ENCODE measurements at places on chromosomes 12 and 14.
A peak's percentile ranks its signal among the peaks of the same experiment; 100 is the strongest.

DNA sequence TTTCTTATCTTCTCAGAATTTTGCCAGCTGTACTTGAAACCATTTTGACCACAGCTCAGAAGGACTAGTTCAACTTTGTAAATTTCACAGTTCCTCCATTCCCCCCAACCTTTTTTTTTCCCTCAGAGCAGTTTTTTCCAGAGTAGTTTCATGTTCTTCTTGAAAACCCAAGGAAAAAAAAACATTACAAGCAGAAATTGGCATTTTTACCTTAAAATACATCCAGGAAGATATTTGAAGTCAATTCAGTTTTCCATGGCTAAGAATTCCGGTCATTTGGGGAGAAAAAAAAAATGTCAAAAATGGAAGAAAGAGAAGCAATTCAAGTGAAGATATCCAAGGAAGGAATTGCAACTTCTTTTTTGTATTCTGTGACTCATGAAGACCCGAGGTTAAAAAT is 39.5 kb downstream of the SYNE2 start:
- DNase-seq, result no peak

DNA sequence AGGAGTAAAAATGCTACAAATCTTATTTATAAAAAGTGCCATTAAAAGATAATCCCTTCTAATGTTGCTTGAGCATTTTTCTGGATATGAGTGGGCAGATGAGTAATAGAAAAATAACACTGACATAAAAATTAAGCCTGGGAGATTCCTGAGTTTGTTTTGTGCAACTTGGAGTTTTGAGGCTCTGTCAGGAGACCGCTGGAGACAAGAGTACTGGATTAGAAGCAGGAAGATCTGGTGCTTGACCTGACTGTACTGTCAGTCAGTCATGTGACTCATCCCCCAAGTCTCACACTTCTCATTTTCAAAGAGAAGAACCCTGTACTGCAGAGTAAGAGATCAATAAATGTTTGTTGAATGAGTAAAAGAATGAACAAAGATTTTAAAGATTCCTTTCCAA is 29.4 kb downstream of the ANO4 start:
- DNase-seq, result no peak

- DNase-seq, result no peak
Measured at GRCh38 chr14:96863327-96863985, 66.3 kb downstream of the VRK1 start.

DNA sequence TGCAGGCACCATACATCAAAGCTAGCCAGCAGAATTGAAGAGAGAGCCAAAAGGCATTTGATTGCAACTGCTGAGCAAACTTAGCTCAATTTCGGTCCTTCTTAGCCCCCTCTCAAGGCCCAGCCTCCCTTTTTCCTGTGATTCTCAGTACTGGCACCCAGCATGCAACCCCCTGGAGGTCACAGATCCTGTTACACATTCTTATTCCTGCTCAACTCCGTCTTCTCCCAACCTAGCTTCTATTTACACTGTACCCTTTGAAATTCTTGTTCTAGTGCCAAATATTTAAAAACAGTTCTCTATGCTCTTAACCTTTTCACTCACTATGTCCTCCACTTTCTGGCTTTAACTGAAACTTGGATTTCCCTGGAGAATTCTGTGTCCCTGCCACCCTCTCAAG is 131.3 kb upstream of the CPSF6 start:
- no peak for DNase-seq

DNA sequence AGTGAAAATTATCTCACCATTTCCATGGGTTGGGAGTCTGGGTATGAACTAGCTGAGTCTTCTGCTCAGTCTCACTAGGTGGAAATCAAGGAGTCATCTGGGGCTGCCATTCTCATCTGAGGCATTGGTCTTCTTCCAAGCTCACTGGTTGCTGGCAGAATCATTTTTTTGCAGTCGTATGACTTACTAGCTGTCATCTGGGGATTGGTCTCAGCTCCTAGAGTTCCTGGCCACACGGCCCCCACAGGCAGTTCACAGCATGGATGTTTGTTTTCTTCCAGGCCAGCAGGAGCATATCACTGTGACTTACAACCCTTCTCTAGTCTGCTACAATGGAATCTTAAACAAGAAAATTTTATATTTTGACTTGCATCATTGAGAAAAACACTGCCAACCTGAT is 18.6 kb upstream of the OR10AD1 start:
- DNase-seq, result no peak

DNA sequence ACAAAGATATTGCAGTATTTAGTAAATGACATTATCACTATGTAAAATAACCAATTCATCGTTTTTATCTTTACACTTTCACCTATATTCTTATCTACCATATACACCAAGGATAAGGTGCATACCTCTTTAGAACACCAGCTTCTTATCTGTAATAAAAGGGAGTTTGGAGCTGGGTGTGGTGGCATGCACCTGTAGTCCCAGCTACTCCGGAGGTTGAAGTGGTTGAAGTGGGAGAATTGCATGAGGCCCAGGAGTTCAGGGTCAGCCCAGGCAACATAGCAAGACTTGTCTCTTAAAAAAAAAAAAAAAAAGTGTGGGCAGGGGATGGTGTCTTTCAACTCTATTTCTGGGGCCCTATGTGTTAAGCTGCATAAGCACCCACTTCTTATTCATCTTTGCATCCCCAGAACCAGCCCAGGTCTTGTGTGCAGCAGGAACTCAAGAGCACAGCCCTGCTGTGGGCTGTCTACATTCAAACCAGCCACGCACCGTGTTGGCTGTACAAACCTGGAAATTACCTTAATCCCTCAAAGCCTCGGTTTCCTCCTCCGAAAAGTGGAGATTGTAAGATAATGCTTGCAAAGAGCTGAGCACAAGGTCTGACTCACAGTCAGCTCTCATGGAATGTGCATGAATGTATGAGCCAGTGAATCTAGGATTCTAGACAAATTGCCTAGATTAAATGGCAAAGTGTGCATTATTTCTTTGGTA is 256.6 kb upstream of the FOXN3 start:
- no peak for DNase-seq

DNA sequence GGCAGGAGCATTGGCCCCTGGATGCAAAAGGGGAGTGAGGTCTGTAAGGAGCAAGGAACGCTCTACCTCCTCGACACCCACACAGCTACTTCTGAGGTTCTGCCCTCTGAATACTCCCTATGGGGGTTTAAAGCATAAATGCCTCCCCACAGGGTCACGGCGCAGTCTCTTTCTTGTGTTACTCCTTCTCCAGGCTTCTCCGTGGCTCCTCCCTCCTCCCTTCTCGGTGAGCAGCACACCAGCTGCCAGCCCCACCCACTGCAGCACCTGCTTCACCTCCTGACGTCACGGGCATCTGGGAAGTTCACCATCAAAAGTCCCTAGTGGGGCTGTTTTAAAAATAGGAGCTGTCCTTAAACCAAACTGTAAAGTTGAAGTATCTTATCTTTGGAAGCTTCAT is 67.3 kb downstream of the SPTB start:
- DNase-seq, result peak; percentile 40

DNA sequence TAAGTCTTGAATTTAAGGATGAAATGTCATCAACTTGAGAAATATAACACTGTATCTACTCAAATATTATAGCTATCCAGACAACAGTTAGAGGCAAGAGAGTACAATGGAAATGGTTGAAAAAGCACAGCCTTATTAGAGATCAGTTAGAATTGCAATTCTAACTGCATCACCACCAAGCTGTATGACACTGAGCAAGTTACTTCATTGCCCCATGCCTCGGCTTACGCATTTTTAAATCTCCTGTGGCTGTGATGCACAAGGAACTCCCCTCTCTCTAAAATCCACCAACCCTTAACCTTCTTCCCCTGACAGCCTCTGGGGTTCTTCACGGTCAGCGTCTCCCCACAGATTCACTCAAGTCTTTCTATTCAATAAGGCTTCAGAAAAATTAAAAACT is 75.1 kb downstream of the MED13L start:
- DNase-seq, result no peak

DNA sequence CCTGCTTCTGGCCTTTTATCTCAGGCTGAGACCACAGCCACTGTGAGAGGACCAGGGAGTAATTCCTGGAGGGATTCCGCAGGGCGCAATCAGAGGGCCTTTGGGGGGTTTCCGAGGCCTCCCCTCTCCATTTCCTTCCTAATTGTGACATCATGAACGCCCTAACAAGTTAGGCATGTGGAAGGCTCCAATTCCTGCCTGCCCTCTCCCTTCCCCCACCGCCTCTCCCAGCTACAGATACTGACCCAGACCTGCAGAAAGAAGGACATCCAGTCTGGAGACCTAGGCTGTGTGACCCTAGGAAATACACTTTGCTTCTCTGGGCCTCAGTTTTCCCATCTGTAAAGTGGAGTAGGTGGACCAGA is 637.9 kb downstream of the MED13L start:
- DNase-seq, result no peak

GRCh38 chr12:7108003-7108795 is 815 bp downstream of the C1RL start:
- peak; percentile 53 for DNase-seq

DNA sequence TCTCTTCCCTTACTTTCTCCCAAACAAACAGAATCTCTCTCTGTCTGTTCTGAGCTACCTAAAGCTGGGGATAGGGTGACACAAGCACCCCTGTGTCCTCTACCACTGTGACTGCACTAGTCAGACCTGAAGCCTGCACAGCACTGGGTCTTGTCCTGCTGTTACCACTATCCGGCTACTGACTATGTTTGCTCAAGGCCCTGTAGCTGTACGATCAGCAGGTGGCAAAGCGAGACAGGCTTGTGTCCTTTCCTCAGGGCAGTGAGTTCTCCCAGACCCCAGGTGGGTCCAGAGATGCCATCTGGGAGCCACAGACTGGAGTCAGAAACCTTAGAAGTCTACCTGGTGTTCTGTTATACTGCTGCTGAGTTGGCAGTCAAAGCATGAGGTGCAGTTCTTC is 116.4 kb downstream of the NUBPL start:
- DNase-seq, result no peak

DNA sequence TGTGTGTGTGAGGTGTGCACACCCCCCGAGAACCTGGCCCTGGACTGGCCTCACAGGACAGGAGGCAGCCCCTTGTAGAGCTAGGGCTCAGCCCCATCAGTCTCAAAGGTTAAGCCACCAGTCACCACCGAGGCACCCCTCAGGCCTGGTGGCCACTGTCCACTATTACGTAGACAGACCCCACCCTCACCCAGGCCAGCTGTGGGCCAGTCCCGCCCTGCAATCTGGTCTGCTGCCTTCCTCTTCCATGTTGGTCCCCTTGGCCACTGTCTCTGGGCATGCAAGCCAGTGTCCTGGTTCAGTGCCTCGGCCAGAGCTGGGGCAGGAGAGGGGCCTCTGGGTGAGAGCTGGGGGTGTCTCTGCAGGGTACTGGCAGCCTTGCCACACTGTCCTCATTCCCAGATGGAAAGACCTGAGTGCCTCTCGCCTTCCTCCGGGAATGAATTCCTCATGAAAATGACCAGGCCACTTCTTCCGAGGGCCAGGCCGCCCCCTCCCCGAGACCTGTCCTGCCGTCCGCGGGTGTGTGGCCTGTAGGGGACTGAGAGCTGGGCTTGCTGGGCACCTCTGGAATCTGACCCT is 897 bp upstream of the TEX22 start:
- DNase-seq, result no peak

DNA sequence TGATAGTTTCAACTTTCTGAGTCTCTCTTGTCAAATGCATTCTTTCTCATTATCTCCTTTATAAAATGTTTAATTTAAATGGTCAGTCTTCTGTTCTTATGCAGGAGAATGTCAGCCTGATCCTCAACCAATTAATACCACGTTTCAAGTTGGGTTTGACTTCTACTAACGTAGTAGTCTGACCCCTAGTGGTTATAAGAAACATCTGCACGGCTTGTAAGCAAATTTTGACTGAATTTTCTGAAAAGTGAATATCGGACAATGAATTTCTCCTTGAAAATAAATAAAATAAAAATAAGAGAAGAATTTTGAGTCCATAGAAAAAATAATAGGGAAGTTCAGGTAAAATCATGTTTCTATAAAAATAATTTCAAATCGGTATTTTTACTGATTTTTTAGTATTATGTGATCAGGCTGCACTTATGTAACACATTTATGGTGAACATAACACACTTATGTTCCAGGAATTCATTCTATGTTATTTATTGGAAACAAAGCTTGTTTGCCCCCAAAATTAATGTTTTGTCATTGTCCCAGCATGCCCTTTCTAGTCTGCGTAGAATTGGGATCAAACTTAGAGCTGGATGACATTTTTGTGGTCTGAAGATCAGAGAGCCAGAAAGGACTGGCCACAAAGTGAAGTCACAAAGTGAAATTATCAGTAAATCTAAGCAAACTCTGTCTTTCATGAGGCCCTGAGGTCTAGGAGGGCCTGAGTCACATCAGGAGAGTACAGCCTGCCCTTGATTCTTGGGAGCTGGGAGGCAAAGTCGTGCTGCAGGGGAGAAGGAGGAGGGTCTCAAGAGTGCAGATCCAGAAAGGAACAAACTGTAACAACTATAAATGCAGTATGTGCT is 101.2 kb upstream of the STXBP6 start:
- peak; percentile 8 for DNase-seq

- no peak for DNase-seq
Measured at GRCh38 chr14:91714805-91715204, 17.1 kb downstream of the CATSPERB start.

- no peak for DNase-seq
Measured at GRCh38 chr12:132632521-132633228, 14.1 kb downstream of the P2RX2 start.

GRCh38 chr12:109793411-109793810 is 39.8 kb downstream of the TRPV4 start:
- no peak for DNase-seq

- DNase-seq, result no peak
Measured at GRCh38 chr14:100532906-100533655, 54.1 kb downstream of the BEGAIN start.

- no peak for DNase-seq
Measured at GRCh38 chr12:42410340-42410739, 84.4 kb downstream of the PPHLN1 start.

- DNase-seq, result no peak
Measured at GRCh38 chr12:102232446-102232845, 34.8 kb upstream of the PMCH start.

DNA sequence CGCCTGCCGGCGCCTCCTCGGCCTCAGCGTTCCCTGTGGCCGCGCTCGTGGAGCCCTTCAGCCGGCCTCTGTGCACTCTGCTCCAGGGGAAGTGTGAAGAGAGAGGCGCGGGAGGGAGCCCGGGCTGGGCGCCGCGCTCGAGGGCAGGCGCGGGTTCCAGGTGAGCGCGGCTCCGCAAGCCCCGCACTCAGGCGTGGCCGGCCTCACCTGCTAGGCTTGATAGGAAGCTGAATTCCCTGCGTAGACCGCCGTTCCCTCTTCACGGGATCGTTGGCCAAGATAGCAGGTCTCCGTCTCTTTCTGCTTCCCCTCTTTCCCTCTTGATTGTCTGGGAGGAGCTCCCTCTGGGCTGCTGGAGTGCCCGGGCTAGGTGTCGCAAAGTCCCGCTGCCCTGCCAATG is 89.7 kb downstream of the ASCL4 start:
- no peak for DNase-seq

DNA sequence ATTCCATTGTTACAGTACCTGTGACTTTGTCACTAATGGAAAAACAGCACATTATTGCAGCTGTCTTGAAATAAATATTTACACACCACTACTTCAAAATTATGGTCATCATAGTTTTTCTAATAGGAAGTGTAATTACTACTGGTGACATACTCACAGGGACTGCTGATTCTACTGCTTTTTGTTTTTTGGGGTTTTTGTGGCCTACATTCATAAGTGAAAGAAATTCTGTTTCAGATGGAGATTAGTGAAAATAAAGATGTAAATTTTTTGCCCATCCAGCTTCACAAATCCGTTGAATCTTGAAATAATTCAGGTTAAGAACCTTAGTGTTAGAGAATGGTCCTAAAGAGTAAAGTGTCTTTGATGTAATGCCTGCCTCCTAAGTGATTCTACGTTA is 17.5 kb downstream of the KNTC1 start:
- DNase-seq, result no peak

GRCh38 chr14:49849213-49849847 is 3.3 kb downstream of the NEMF start:
- no peak for DNase-seq
